Stimulated activated CD4-positive, alpha-beta T cell treated with anti-CD3 and anti-CD28 coated beads, Interleukin-2, amount 100 ng/mL, for 4 hours (primary cell): ENCODE measurements at places on chromosomes 6 and 20.

DNA sequence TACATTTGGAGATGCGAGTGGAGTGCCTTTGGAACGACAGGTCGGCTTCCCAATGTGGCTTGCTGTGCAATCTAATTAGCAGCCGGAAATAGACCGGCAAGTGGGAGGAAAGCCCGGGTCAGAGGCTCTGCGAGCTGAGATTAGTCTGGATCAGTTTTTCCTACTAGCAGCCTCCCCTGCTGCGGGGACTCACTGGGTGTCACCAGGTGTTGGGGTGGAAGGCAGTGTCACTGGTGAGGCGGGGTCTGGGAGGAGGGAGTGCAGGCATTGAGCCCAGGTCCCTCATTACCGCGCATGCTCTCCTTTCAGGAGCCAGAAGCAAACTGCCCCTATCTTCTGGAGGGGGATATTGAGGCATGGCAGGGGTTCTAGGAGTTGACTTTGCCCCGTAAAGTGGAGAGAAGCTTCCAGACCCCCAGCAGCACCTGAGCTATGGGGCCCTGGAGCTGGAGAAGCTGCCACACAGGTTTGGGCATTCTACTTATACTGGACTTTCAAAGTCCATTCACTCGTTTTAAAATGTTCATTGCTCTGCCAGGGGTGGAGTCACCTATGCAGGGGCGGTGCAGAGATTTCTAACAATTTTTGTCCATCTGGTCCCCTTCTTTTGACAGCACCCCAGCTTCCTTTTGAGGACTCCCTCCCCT is 11.0 kb downstream of the SULF2 start:
- no peak for DNase-seq

- no peak for DNase-seq
Measured at GRCh38 chr20:36700438-36700837, 45.5 kb downstream of the NDRG3 start.

DNA sequence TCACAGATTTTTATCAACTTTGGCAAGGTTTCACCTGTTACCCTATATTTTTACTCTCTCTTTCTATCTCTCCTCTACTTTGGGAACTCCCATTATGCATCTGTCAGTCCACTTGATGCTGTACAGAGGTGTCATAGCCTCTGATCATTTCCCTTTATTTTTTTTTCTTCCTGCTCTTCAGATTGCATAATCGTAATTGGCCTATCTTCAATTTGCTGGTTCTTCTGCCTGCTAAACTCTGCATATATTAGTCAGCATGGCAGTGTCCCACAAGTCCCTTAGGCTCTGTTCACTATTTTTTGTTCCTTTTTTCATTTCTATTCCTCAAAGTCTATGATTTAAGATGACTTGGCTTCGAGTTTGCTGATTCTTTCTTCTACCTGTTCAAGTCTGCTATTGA is 44.7 kb upstream of the MICB start:
- DNase-seq, result no peak

GRCh38 chr6:126038234-126038633 is 51.9 kb downstream of the TRMT11 start:
- DNase-seq, result no peak

DNA sequence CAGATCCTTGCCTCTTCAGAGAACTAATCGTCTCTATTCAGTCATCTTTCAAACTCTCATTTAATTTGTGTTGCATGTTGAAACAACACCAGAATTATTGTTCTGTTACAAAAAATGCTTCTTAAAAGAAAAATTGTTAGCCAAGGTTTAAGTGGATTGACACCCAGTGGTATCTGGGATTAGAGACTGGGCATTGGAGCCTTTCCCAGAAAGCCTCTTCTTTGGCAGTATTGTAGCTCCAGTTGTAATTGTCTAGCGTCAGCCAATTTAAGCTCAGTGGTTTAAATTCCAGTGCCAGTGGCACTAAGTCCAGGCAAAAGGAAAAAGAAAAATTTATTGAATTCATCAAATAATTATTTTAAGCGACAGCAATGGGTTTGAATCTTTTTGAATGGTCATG is 801 bp downstream of the CCDC28A start:
- DNase-seq, result no peak
